ENCODE measurements at places on chromosomes 1 and 21. TPM values are rescaled to one million over a fixed set of nuclear protein-coding genes. Genes with fewer than 3 reads are reported as not detected.

DNA sequence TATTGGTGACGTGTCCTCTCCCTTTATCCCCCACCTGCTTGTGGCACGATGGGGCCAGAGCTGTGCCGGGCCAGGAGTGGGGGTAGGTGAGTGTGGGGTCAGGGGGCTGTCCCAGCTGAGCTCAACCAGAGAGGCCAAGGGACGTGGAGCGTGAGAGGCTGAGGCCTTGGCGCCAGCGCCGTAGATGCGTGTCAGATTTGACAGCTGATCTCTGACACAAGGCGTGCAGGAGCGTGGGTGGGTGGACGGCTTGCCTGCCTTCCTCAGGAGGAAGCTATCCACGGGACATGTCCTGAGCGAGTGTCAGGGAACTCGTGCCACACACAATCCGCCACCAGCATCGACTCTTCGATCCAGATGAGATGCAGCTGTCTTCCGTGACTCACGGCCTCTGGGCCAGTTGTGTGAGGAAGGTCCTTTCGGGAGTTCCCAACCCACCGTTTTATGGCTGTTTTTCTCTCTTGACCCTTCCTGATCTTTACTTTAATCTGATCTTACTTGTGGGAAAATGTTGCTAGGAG, 56.7 kb downstream of the SPSB1 start:
- no peak for DNase-seq

- peak; percentile 62 for DNase-seq
Observed at GRCh38 chr1:182198006-182198605, 136.6 kb upstream of the ZNF648 start.

DNA sequence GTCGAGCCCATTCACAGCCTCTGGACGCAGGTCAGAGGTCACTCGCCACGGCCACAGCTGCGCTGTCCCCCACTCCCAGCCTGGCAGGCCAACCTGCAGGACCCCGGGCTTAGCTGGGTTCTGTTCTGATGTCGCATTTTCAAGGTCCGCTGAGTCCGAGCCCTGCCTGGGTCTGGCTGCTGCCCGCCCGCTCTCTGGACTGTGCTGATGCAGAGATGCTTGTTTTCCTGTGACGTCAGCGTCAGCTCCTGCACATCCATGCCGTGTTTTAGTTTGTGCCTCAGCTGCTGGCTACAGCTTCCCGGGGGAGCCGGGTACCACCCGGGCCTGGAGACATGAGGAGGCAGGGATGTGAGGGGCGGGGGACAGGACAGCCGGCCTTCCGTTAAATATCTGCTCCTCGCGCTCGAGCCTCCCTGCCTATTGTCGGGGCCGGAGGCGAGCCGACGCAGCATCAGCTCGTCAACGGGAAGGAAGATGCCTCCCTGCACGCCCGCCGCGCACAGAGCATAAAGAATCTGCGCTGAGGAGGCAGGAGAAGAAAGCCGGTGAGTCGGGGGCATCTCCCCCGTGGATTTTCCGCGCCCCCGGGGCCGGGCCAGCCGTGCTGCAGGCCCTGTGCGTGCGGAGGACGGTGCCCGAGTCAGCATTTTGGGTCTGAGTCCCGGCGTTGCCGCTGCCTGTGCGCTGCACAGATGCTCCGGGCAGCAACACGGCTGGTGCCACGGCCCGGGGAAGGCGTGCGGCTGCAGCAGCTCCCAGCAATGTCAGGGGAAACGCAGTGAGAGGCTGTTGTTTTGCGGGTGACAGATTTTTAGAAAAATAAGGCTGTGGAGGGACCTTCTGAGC, 23.4 kb downstream of the PRKCZ start:
- no peak for DNase-seq

Gene TIAM1
- total RNA-seq, result 9.0 TPM

DNA sequence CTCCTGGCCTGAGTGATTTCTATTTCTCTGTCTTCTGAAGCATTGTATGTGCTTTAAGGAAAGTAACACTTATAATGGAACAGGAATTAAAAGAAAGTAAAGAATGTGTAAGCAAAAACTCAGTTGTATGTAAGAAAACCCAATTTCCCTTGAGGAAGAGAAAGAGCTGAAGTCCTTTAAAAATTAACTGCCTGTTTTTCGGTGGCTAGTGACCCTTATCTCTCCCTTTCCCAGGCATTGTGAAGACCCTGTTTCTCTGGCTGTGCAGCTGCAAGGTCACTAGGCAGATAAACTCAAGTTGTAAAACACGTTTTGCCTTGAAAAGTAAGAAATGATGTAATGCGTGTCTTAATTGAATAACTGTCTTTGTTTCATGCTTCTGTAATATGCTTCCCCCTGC, 8.5 kb downstream of the MYOM3 start:
- no peak for DNase-seq

GRCh38 chr1:63319046-63320021, 3.0 kb upstream of the FOXD3 start:
- no peak for DNase-seq

Gene RAVER2
- 5.9 TPM for total RNA-seq

DNA sequence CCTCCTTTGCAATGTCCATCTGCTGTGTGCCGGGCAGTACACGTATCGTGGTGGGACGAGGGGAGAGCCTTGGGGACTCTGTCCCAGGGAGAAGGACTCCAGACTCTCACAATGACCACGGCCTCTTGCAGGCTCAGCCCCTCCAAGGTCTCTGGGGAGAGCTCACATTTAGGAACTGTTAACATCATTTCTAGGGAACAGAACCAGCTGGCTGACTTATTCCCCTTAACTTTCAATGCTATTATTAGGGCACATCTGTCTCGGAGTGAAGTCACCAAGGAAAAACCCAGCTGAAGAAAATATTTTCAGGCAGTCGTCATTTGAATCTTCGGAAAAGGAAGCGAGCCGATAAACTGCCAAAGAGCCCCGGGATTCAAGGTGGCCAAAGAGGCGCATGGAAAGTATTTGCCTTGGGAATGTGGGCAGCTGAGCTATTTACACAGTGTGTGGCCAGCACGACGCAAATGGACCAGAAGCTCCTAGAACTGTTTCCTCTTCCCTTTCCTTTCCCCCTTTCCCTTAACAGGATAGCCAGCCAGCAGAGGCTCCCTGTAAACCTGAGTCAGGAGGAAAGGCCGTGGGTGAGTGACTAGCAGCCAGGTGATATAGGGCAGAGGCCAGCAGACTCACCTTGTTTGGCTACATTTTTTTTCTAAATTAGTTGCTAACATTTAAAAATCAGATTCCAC, 74.5 kb downstream of the ITPKB start:
- no peak for DNase-seq

Data from MCF 10A (cell line).